ENCODE measurements at places on chromosomes 11 and 22.

- DNase-seq = no peak
Observed at GRCh38 chr22:25701056-25701780, 40.8 kb upstream of the MYO18B start.

DNA sequence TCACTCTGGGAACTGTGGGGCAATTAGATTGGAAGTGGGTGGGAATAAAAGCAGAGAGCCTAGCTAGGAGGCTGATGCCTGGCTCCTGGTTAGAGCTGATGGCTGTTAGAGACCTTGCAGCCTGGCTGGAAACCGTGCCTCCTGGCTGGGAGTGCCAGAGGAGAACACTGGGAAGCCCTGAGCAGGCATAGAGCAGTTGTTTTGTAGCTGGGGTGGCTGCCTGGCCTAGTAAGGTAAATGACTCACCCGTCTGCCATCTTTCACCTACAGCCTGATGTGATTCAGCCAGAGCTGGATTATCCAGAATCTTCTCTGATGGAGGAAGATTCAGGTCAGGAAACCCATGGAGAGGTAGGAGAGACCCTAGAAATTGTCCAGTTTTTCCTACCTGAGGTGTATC lies 6.1 kb downstream of the UQCR10 start:
- DNase-seq = no peak

DNA sequence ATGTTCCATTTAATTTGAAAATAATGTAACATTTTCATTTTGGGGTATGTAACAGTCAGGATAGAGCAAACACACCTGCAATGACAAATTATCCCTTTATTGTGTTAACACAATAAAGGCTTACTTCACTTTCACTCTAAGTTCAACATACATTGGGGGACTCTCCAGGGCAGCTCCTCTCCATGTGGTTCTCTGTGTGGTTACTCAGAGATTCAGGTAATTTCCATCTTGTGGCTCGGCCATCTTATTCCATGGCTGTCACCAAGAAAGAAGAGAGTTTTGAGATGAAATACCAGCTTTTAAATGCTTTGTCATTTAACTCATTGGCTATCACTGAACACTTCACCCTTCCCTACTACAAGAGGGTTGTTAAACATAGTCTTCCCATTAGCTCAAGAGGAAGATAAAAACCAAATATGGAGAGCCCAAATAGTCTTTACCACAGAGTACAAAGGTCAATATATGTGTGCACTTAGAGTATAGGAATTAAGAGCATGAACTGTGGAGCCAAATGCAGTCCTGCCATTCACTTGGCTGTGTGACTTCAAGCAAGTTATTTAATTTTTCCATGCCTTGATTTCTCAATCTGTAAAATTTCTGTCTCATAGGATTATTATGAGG lies 10.6 kb upstream of the TPH1 start:
- DNase-seq = no peak

GRCh38 chr11:16609769-16610168 lies 128.7 kb upstream of the C11orf58 start:
- no peak for DNase-seq

- DNase-seq = no peak
Observed at GRCh38 chr22:36955691-36956090, 42.3 kb downstream of the CSF2RB start.

GRCh38 chr22:50011447-50012210 lies 936 bp downstream of the IL17REL start:
- no peak for DNase-seq

DNA sequence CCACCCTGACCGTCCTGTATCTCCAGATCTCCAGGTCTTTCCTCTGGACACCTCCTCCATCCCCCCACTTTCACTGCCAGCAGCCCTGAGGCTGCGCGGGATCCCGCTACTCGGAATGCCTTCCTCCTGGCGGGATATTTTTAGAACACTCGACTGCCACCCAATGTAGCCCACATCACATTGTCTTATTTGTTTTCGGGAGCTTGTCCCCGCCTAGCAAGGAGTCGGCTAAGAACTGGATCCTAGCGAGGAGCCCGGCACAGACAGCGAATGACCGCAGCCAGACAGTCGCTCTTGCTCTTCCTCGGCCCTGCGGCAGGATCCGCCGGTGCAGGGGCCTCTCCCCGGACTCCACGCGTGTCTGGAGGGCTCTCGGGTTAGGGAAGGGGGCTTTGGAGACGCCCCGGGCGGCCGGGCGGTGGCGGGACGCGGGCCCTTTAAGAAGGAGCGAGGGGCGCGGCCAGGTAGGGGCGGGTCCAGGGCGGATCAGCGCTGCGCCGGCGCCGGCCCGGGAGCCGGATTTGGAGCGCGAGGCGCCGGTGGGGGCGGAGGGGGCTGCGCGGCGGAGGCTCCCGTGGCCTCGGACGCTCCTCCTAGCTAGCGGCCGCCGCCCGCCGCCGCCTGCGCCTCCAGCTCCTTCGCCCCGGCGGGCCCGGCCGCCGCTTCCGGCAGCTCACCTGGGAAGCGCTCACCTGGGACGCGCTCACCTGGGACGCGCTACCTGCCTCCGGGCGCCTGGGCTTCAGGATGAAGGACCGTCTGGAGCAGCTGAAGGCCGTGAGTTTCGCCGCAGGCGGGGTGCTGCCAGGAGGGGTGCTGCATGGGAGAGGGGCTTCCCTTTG lies at the start of gene STX3:
Gene STX3, plus strand, starts transcription at position 518 of the 842 bp plus-strand sequence. Its CDS starts 230 bp downstream, at position 748.
- peak; percentile 46 for DNase-seq

- no peak for DNase-seq
Observed at GRCh38 chr22:50694766-50695420, 22.3 kb downstream of the SHANK3 start.

GRCh38 chr11:934527-934926 lies 8.9 kb downstream of the AP2A2 start:
- DNase-seq = no peak

- no peak for DNase-seq
Observed at GRCh38 chr11:120205596-120206161, 5.2 kb upstream of the OAF start.

GRCh38 chr22:21682385-21683175 lies 16.8 kb downstream of the PPIL2 start:
- DNase-seq = no peak

DNA sequence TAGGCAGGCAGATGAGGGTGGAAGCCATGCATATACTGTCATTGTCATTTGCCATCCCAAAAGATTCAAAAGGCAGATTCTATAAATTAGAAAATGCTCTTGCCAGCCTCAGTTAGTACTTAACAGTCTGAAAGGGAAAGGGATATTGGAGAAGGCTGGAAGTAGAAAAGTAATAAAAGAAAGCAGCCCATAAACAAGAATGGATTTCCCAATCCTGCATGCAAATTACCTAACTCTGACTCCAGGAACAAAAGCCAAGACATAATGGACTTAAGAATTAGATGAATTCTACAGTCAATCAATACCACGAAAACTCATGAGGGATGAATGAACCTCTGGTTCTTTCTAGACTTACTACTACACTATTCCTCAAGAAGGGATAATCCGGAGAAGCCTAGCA lies 5.9 kb downstream of the PAK1 start:
- no peak for DNase-seq

DNA sequence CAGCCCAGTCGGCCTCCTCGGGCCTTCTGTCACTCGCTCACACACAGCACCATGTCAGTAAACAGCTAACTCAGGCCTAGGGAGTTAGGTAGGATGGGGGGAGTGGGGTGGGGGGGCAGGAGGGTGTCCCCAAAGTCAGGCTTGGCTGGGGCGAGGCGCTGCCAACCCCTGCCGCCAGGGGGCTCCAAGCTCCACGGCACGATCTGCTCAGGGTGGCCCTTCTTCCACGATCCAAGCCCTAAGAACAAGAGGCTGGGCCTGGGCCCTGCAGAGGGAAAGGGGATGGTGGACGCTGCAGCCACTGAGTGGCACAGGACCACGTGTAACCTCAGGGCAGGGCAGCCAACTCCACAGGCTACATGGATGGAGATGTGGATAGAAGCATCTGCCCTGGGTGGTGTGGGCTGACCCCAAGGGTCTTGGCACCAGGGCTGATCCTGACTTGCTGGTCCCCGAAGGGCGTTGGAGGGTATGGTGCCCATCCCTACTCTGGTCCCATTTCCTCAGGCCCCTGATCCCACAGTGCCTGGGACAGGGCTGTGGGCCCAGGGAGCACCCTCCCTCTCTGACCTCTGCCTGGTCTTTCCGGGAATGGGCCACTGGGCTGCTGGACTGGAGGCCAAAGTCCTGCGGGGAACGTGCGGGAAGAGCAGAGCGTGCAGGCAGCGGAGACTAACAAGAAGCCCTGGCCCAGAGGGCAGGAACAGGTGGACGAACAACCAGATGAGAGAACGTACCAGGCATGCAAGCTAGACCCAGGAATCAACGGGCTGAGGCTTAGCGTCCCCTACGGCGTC lies 29.1 kb upstream of the TXNRD2 start:
- peak; percentile 64 for DNase-seq

DNA sequence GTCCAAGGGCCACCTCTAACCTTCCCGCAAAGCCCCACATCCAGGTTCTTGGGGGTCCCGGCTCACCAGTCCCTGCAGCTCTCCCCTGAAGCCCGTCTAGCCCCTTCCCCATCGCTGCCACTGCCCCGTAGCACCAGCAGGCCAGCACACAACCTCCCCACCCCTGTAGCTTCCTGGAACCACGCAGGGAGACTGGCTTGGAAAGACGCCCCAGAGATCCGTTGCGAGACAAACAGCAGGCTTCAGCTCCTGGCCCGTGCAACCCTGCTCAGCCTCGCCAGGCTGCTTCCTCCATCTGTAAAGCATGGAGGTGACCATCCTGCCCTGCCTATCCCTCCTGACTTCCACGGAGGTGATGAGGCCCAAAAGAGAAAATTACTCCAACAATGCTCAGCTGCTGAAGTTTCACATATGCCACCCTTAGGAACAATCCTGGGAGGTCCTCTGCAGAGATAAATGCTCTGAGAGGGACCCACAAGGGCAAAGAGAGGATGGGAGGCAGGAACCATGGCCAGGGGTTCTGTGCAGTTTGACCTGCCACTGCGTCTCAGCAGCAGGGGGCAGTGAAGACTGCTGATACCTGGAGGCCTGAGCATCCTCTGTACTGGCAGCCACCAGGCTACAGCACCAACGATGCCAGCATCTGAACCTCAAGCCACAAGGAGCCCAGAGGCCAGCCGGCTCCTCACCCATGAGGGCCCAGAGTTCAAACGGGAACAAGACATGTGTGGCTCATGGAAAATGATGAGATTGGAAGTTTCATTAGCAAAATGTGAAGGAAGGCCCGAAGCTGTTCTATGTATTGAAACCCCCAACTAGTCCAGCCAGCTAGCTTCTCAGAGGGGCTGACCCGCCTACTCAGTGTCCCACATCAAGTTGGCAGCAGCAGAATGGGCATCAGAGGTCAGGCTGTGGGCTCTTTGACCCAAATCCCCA lies 16.1 kb downstream of the DGCR2 start:
- DNase-seq = peak; percentile 31
